ENCODE measurements at places on chromosomes 6 and 20.
A peak's percentile ranks its signal among the peaks of the same experiment; 100 is the strongest.

- DNase-seq: peak; percentile 8
Measured at GRCh38 chr6:39599973-39600372, 125.2 kb downstream of the KIF6 start.

GRCh38 chr20:63232235-63233060 lies 3.3 kb upstream of the BIRC7 start:
- peak; percentile 59 for DNase-seq

GRCh38 chr6:165556116-165556843 lies 106.8 kb downstream of the PDE10A start:
- no peak for DNase-seq

DNA sequence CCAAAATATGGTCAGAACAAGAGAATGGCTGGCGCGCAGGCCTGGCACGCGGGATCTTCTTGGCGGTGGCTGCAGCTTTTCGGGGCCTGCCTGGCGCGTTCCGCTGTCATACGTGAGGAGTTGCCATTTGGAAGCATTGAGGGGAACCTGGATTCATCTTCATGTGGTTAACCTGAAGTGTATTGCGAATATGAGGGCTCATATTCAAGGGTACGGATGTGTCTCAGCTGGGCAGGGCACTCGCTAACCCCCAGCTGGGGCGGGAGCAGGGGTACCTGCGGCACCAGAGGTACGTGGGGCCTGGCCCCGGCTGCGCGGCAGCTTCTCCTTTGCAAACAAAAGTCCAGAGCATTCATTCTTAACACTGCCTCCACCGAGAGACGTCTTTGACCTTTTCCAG lies 605.6 kb downstream of the QKI start:
- DNase-seq: no peak

DNA sequence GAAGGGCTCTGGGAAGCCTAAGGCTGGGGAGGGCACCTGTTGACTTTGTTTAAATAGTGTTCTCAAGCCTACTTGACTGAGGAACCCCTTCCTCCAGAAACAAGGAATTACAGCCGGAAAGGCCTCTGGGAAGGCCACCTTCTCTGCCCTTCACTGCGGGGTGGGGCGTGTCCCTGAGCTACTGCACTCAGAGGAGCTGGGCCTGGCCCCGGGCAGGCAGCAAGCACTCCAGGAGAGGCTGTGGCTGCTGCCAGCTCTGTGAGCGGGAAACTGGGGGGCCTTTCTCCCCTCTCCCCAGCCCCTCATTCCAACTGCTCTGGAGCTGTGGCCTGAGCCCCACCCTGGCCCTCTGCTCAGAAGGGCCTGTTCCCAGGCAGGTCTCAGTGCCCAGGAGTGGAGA lies 4.0 kb upstream of the OSBPL2 start:
- no peak for DNase-seq

DNA sequence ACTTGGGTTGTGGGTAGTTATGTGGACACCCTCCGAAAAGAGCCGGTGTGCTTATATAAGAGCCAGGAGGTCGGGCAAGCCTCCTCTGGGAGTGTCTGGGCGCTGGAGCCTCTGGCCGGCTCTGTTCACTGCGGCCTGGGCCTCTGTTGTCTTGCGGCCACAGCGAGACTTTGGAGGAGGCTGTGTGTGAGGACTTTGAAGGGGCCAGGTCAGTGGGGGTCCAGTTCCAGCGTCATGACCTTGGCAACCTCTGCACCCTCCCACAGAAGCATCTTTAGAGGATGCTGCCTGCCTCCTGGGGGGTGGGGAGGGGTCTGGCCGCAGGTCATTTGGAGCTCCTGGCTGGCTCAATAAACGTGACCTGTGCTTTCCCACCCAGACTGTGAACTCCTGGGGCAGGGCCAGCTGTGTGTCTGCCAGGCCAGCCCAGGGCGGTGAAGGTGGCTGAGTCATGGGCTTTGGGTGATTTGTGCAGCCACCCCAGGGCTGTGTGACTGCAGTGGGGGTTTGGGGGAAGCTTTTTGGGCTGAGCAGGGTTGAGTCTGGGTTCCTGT lies 1.2 kb downstream of the TCEA2 start:
- no peak for DNase-seq

DNA sequence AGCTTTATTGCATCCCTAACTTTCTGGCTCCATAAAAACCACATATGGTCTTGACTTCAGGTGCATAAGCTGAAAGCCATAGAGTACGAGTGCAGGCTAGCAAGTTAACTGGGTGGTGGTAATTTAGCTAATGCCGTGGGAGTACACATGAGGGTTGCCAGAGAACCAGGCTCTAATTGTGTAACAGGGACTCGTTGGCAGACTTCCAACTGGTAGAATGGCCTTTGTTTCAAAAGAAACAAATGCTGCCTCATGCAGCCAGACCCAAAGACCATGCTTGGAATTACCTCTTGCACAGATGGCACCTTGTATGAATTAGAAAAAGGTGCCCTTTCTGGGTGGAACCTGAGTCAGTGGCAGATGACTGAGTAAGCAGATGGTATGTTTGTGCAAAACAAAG lies 73.2 kb downstream of the LY86 start:
- peak; percentile 92 for DNase-seq

GRCh38 chr6:15207923-15208322 lies 37.9 kb upstream of the JARID2 start:
- no peak for DNase-seq

GRCh38 chr20:54377992-54378773 lies 97.2 kb upstream of the DOK5 start:
- DNase-seq: no peak

- DNase-seq: no peak
Measured at GRCh38 chr6:131652472-131652871, 15.4 kb downstream of the ENPP3 start.

DNA sequence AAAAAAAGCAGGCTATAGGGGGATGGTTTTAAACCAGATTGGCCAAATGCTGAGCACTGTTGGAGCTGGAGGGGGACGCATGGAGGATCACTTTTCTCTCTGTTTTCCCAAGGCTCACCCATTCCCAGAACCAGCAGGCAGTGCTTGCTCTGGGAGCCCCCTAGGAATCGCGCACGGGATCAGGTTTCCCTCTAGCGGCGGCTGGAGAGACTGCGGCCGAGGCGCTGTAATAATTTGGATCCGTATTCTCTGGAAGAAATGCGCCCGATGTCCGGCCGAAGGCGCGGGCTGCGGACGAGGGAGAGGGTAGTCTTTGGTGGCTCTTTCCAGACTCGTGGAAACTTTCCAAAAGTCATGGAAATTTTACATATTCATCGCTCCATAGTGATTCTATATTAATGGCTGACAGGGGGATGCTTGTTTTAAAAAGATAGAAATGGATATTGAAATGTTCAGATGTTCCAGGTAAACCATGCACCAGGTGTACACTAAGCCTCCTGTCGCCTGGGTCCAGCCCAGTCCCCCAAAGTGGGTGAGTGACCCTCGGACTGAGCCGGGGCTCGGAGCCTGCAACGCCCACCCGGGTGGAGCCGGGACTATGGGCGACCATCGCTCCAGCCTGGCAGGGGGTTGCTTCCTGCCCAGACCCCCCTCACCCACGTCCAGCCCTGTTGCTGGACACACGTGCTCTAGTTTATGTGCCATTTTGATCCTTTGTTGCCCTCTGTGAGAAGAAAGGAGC lies 78.7 kb upstream of the PHACTR3 start:
- peak; percentile 73 for DNase-seq

GRCh38 chr20:21136015-21136732 lies 10.3 kb downstream of the KIZ start:
- no peak for DNase-seq

- DNase-seq: no peak
Measured at GRCh38 chr6:32975886-32976285, 7.5 kb downstream of the BRD2 start.

GRCh38 chr20:3165473-3166337 lies 6.0 kb upstream of the FASTKD5 start:
- DNase-seq: peak; percentile 58

- DNase-seq: no peak
Measured at GRCh38 chr6:79077715-79078074, 359 bp downstream of the PHIP start.

- peak; percentile 54 for DNase-seq
Measured at GRCh38 chr6:13453771-13454251, 33.6 kb downstream of the GFOD1 start.

GRCh38 chr6:66184091-66184490 lies 477.1 kb upstream of the EYS start:
- no peak for DNase-seq

GRCh38 chr20:2523919-2524708 lies 12.3 kb upstream of the TMC2 start:
- peak; percentile 82 for DNase-seq

DNA sequence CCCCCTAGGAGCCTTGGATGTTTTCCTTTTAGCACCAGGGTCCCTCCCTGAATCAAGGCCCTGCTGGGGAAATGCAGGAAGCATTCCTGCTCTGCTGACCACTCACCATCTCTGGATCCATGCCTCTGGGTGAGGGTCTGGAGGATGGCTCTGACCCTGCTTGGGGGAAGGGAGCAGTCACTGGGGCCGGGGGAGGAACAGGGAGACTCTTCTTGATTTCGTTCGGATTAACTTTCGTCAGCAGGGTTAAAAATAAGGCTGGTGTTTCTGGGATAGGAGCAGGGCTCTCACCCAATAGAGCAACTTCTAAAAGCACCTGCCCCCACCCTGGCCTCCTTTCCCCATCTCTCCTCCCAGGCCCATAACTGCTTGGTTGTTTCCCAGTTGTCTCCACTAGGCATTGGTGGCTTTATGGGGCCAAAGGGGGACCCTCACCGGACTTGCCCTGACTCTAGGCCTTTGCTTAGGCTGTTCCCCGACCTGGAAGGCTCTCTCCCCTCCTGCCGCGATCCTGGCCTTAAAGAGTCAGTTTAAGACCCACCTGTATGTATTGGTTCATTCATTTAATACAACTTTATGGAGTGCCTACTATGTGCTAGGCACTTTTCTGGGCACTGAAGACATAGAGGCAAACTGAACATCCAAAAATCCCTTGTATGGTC lies 63.0 kb downstream of the JPH2 start:
- DNase-seq: no peak

- DNase-seq: no peak
Measured at GRCh38 chr20:40669692-40670091, 19.3 kb downstream of the MAFB start.

GRCh38 chr6:84976526-84977362 lies 212.3 kb upstream of the TBX18 start:
- DNase-seq: no peak

DNA sequence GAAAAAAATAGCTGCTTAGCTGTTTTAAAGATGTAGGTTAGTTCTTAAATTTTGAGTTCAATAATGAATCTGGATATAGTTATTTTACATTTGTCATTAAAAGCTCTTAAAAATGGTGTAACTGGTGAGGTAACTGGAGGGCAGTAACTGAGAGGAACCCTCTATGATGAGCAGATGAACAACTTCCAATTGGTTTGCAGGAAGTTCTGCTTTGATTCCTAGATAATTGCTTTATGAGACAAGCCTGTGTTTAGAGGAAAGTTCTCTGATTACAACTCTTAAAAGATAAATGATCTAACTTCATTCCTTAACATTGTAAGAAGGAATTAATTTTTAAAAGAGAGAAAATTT lies 8.5 kb downstream of the MYLIP start:
- DNase-seq: no peak

DNA sequence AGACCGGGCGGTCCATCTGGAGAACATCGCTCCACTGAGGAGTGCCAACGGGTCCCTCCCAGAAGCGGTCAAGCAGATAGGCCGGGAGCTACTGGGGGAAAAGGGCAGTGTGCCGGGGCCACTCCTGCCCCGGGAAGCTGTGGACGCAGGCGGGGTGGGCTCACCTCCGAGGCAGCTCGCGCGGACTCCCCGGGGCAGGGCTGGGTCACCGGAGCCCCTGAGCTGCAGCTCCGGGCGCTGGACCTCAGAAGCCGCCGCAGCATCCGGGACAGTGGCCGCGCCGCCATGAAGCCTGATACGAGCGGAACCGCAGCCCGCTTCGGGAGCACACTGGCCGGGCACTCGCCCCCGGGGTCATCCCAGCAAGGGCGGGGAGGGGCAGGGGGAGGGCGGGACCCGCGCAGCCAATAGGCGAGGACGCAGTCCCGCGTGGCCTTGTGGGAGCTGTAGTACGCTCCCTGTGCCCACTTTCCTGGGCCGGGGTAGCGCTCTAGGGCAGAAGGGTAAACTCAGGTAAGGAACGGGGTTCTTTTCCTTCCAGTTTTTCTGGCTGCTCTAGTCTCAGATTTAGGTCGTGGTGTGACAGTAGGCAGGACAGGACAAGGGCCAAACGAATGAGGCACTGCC lies at the start of gene MOCS1:
Gene MOCS1 (minus strand): TSS at position 332 of the 627 bp plus-strand sequence. CDS start 45 bp downstream, at position 287.
- DNase-seq: peak; percentile 82

GRCh38 chr6:169827290-169827717 lies 75.9 kb downstream of the ERMARD start:
- no peak for DNase-seq

DNA sequence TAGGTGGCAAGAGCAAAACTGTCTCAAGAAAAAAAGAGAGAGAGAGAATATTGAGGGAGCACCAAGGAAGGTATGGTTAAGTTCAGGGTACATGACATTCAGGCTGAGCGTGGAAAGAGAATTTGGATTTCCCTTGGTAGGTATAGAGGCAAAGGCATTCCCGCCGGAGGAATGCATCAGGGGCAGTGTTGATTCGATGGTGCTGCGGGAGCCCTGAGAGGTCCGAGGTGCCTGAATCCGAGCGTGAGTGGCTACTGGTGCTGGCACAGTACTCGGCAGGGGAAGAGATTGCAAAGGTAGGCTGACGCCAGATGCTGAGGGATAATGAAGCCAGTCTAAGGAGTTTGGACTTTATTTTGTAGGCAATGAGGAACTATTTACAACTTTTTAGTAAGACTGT lies 20.0 kb downstream of the BMP6 start:
- no peak for DNase-seq

DNA sequence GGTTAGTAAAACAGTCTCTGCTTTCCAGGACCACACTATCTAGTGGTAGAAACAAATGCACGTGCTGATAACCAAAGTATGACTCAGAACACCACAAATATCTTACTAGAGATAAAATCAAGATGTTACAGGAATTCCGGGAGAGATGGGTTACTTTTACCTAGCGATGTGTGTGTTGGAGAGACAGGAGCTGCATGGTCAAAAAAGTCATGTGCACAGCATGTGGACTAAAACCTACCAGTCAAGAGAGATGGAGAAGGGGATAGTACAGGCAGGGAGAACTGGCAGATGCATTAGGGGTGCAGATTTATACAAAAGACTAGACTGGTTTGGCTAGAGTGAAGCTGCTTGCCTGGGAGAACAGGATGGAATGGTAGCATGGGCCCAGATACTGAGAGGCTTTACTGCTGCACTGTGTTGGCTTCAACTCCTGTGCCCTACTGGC lies 75.3 kb upstream of the MRAP2 start:
- DNase-seq: no peak

- no peak for DNase-seq
Measured at GRCh38 chr6:163260911-163261310, 153.6 kb upstream of the QKI start.

- DNase-seq: no peak
Measured at GRCh38 chr6:153210083-153210482, 79.0 kb upstream of the RGS17 start.

GRCh38 chr20:53364646-53365045 lies 229.0 kb downstream of the ZNF217 start:
- DNase-seq: peak; percentile 9

Measured in cerebellar cortex (tissue), 1 donor.